ENCODE measurements at places on chromosomes 6 and 20.

GRCh38 chr20:49479785-49480184 is 2.7 kb downstream of the KCNB1 start:
- DNase-seq, result no peak

GRCh38 chr6:156783958-156784357 is 6.8 kb downstream of the ARID1B start:
- no peak for DNase-seq

GRCh38 chr6:15365273-15365687 is 119.4 kb downstream of the JARID2 start:
- peak; percentile 82 for DNase-seq

DNA sequence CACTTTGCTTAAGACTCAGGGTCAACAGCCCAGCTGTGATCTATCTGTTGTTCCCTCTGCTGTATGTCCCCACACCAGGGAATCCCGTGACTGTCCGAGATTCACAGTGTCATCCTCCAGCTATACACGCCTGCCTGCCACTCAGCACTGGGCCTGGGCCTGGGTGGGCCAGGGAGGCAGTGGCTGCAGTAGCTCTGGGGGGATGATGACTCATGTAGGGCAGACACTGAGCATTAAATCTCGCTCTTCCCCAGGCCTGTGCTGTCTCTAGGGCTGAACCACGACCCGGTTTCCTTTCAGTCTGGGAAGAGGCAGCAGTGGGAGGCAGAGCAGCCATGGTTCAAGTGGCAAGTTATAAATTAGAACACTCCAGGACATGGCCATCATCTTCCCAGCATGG is 173.9 kb downstream of the LRFN2 start:
- DNase-seq, result no peak

DNA sequence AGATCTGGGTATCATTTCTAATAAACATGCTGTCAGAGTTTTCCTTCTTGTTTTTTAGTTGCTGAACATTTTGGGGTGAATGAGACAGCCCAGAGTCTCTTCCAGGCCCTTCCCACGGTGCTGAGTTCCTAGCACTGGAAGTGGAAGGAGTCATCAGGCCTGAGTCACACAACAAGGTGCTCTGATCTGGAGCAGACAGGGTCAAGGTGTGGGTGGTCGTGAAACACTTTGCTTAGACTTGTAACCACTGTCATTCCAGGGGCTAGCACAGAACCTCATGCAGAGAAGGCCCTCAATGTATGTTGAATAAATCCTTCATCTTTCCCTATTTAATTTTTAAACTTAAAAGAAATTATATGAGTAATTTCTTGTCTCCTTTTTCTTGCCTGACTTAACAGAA is 60.6 kb downstream of the TXLNB start:
- peak; percentile 28 for DNase-seq

DNA sequence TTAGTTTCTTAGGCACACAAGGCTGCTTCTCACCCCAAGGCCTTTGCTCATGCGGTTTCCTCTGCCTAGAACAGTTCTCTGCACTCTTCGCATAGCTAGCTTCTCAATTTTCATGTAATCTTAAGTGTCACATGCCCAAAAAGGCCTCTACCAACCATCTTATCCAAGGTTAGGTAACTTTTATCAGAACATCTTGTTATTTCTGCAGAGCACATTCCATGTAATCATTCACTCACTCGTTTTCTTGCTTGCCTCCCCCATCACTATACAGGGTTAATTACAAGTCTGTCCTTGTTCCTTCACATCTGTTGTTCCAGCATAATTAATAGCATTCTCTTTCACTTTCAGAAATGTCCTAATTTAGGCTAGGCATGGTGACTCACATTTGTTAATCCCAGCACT is 53.8 kb downstream of the NCOA6 start:
- peak; percentile 24 for DNase-seq

- DNase-seq, result no peak
These were observed 19.1 kb downstream of the PCK1 start for GRCh38 chr20:57579898-57580447.

- DNase-seq, result no peak
These were observed 39.5 kb downstream of the SMOC2 start for GRCh38 chr6:168480481-168480880.

GRCh38 chr20:16752082-16752481 is 3.9 kb downstream of the OTOR start:
- no peak for DNase-seq

GRCh38 chr20:64116541-64117431 is 9.4 kb upstream of the NPBWR2 start:
- no peak for DNase-seq

GRCh38 chr20:13025181-13025580 is 16.4 kb downstream of the SPTLC3 start:
- DNase-seq, result no peak

DNA sequence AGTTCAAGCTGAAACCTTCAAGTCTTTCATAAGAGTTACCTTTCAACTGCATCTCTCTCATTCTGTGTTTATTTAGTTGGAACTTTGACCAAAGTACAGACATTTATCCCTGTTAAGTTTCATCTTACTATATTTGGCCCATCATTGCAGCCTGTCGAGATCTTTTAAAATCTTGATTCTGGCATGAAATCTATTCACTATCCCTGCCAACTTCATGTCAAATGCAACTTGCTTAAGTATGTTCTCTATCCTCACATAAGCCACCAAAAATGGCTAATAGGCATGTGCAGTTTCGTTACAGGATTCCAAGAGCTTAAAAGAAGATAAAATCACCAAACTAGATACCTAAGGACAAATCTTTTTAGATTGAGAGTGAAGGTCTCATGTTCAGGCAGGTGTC is 117.5 kb upstream of the KCNQ5 start:
- DNase-seq, result no peak

- no peak for DNase-seq
These were observed 44.7 kb downstream of the DEK start for GRCh38 chr6:18219591-18219990.

GRCh38 chr6:63923139-63923739 is 287.6 kb downstream of the PHF3 start:
- DNase-seq, result peak; percentile 59

GRCh38 chr20:25254571-25254970 is 6.7 kb downstream of the PYGB start:
- no peak for DNase-seq

- no peak for DNase-seq
These were observed 6.8 kb downstream of the NCR2 start for GRCh38 chr6:41342241-41342640.

Measured in fibroblast of mammary gland (primary cell).